GM12878 (cell line): ENCODE measurements at places on chromosomes 7 and 10. TPM values are rescaled to one million over a fixed set of nuclear protein-coding genes. Genes with fewer than 3 reads are reported as not detected.

- H3K27me3 ChIP-seq = no peaks in the 10 kb centered on the region
- no peaks in the 10 kb centered on the region for H3K36me3 ChIP-seq
- no peak for DNase-seq
- H3K4me3 ChIP-seq = no peak overlapping the region
- H3K4me1 ChIP-seq = no peaks in the 10 kb centered on the region
- no peak overlapping the region for H3K27ac ChIP-seq
These were observed 730.0 kb upstream of the IGFBP3 start for GRCh38 chr7:46651070-46651469.

GRCh38 chr10:105586451-105587098 is 945.5 kb downstream of the SORCS3 start:
- no peaks in the 10 kb centered on the region for H3K36me3 ChIP-seq
- H3K27me3 ChIP-seq = no peaks in the 10 kb centered on the region
- DNase-seq = no peak
- H3K4me1 ChIP-seq = no peaks in the 10 kb centered on the region
- no peak overlapping the region for H3K27ac ChIP-seq

DNA sequence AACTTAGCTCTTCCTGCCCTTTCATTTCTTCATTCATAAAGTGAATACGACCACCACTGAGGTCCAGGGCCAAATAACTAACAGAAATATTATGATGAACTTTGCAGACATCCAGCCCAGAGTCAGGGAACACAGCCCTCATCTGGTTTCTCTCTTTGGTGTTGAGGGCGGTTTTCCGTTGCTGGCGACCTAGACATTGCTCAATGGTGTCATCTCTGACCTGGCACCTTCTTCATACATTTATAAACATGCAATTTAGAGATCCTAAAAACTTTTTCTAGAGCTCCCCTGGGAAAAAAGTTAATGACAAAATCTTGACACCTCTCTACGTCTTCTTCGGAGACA is 324 bp upstream of the TET1 start:
- H3K27ac ChIP-seq = no peak overlapping the region
- H3K27me3 ChIP-seq = peaks cover 10% of the 10 kb centered on the region
- DNase-seq = no peak
- no peaks in the 10 kb centered on the region for H3K36me3 ChIP-seq

DNA sequence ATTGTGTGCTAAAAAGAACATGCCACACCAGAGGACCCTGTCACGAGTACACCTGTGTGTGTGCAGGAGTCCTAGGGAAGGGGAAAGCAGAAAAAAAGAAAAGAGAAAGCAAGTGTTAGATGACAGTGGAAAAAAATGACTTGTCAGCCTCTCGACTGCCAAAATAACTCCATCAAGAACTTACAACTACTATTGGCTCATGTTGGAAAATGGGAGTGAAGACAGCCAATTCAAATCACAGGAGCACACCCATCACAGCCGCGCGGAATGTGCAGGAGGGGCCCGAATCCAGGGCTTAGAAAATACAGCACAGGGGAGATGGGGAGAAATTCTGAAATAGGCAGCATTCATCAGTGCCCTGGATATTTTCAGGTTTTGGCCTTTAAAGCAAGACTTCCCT is 38.1 kb upstream of the FOXI2 start:
- no peak for DNase-seq
- no peaks in the 10 kb centered on the region for H3K27me3 ChIP-seq
- no peaks in the 10 kb centered on the region for H3K36me3 ChIP-seq

The CRHR2 gene
- total RNA-seq = not detected in 2 replicates

The SEMA3E gene
- 1.4 and 2.0 TPM in 2 replicates for total RNA-seq

The SCIN gene
- total RNA-seq = 0.80 and 2.1 TPM in 2 replicates

The TMEM26 gene
- not detected in 2 replicates for total RNA-seq

The SKIDA1 gene
- total RNA-seq = 0.13 and 0.72 TPM in 2 replicates

GRCh38 chr10:57798830-57799229 is 468.9 kb downstream of the IPMK start:
- H3K27ac ChIP-seq = no peak overlapping the region
- H3K4me3 ChIP-seq = no peak overlapping the region
- H3K4me1 ChIP-seq = no peaks in the 10 kb centered on the region
- H3K27me3 ChIP-seq = no peaks in the 10 kb centered on the region
- DNase-seq = no peak
- no peaks in the 10 kb centered on the region for H3K36me3 ChIP-seq

DNA sequence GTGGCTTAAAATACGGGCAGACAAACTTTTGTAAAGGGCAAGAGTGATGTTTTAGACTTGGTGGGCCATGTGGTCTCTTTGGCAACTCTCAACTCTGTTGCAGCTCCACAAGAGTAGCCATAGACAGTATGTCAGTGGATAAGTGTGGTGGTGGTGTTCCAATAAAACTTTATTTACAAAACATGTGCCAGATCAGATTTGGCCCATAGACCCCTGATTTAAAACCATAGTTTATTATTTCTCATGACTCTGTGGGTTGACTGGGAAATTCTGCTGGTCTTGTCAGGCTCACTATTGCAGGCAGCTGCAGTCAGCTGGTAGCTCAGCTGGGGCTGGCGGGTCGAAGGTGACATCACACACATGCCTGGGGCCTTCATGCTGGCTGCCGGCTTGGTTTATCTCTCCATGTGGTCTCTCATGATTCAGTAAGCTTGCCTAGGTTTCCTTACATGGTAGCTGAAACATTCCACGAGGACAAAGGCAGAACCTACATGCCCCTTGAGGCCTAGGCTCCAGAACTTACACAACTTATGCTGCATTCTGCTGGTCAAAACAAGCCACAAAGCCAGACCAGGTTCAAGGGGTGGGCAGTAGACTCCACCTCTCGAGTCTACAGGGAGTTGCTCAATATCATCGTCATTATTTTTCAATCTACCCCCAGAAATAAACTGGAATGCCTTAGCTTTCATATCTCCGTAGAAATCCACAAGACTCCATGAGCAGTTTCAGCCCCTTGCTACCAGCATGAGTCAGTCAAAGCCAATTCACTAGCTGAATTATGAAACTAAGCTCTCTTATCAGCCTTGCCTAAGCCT is 245.7 kb downstream of the WDR11 start:
- H3K27me3 ChIP-seq = no peaks in the 10 kb centered on the region; the same call in 1 of the 2 replicates
- no peak overlapping the region for H3K4me3 ChIP-seq
- no peak overlapping the region for H3K27ac ChIP-seq
- DNase-seq = no peak

The ADAP1 gene
- 38.7 and 42.3 TPM in 2 replicates for total RNA-seq

The MNX1 gene
- total RNA-seq = 1.8 and 2.3 TPM in 2 replicates

- no peak for DNase-seq
- no peaks in the 10 kb centered on the region for H3K4me1 ChIP-seq
- H3K27me3 ChIP-seq = no peaks in the 10 kb centered on the region
- no peaks in the 10 kb centered on the region for H3K36me3 ChIP-seq
- H3K27ac ChIP-seq = no peak overlapping the region
- H3K4me3 ChIP-seq = no peak overlapping the region
These were observed 492.5 kb upstream of the ZMIZ1 start for GRCh38 chr10:78576276-78576675.

The MRC1 gene
- 0.19 and 0.21 TPM in 2 replicates for total RNA-seq

DNA sequence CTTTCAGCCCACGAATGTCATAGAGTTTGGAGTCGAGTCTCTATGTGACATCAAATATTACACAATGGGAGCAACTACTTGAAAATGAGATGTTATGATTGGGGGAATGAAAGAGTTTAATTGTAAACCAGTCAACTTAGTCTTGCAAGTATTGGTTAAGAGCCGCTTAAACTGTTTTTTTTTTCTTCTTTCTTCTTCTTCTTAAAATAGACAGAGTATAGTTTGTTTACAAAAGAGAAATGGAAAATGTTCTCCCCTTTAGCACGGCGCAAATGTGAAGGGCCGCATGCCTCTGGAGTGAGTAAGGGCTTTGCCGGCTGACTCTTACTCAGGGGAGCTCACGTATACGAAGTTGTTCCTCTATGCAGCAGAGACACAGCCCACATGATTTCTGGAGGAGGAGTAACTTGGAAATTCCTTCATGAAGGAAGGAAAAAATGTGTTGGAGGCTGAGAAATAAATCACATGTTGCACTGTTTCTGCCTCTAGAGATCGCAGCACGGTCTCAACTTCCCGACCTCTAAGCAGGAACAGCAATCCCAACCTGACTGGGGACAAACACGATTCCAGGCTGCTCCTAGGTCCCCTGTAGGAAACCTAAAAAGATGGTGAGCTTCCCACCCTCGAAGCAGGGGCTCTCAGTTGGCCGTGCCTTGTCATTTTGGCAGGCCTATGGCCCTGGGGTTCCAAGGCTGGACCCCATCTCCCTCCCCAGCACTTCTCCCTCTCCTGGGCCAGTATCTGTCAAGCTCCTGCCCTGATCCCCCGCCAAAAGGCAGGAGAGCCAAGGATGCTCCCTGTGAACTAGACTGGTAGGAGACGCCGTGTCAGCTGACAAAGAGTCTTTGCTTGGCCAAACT is 44.8 kb downstream of the MYOF start:
- H3K36me3 ChIP-seq = no peaks in the 10 kb centered on the region
- no peak overlapping the region for H3K27ac ChIP-seq
- H3K27me3 ChIP-seq = no peaks in the 10 kb centered on the region
- no peak for DNase-seq

DNA sequence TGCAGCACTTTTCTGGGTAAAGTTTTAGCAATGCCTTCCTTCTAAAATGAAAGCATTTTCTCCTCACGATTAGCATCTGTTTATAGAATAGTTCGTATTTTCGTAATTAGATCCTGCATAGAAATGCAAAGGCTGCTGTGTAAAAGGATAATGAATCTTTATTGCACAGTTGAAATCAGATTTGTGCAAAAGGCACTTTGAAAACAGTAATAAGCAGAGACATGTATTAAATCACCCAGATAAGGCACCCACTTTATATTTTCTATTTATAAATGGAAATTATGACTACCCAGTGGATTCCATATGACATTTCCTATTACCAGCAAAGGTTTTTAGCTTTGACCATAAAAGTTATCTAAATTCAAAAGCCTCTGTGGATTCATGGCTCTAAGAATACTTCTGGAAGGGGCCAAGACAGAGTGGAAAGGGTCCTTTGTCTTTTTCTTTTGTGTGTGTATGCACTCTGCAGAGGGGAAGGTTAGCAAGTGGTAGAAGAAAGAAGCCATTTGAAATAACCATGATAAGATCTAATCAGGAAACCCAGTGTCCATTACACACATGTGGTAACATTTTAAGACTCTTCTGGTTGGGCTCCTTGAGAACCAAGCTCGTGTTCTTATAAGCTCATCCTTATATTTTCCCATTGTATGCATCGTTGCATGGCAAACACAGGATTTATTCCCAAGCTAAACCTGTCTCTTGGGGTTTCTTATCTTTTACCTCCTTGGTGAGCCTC is 612.1 kb downstream of the AUTS2 start:
- H3K27ac ChIP-seq = no peak overlapping the region
- H3K4me1 ChIP-seq = no peaks in the 10 kb centered on the region
- no peaks in the 10 kb centered on the region for H3K36me3 ChIP-seq

- no peaks in the 10 kb centered on the region for H3K27me3 ChIP-seq
- H3K4me3 ChIP-seq = no peak overlapping the region
- no peaks in the 10 kb centered on the region for H3K4me1 ChIP-seq
- H3K27ac ChIP-seq = no peak overlapping the region
These were observed 79.6 kb upstream of the FOXP2 start for GRCh38 chr7:114334989-114335388.

The PLXNA4 gene
- 0.03 TPM in 1 of 2 replicates, not detected in the other for total RNA-seq

DNA sequence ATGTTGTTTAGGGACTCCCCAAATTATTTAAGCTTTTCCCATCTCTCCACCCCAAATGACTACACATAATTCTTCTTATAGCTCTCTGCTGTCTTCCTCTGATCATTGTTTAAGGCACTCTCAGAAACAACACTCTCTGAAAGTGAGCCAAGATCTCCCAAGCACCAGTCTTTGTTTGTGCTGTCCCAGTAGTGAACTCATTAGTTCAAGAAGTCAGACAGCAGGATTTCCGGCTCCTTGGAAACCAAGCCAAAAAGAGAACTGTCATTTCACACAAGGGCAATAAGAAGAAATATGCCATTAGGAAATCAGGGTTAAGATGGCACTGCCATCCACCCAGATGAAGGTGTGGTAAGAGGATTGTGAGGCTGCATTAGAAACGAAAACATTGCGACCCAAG is 83.1 kb downstream of the FZD1 start:
- no peaks in the 10 kb centered on the region for H3K27me3 ChIP-seq
- no peak for DNase-seq
- H3K27ac ChIP-seq = no peak overlapping the region
- no peaks in the 10 kb centered on the region for H3K36me3 ChIP-seq

GRCh38 chr10:129719415-129719739 is 244.7 kb downstream of the EBF3 start:
- no peaks in the 10 kb centered on the region for H3K36me3 ChIP-seq
- no peak overlapping the region for H3K4me3 ChIP-seq
- H3K27ac ChIP-seq = no peak overlapping the region
- no peaks in the 10 kb centered on the region for H3K27me3 ChIP-seq

The TMEM176B gene
- 0.21 and 0.36 TPM in 2 replicates for total RNA-seq

DNA sequence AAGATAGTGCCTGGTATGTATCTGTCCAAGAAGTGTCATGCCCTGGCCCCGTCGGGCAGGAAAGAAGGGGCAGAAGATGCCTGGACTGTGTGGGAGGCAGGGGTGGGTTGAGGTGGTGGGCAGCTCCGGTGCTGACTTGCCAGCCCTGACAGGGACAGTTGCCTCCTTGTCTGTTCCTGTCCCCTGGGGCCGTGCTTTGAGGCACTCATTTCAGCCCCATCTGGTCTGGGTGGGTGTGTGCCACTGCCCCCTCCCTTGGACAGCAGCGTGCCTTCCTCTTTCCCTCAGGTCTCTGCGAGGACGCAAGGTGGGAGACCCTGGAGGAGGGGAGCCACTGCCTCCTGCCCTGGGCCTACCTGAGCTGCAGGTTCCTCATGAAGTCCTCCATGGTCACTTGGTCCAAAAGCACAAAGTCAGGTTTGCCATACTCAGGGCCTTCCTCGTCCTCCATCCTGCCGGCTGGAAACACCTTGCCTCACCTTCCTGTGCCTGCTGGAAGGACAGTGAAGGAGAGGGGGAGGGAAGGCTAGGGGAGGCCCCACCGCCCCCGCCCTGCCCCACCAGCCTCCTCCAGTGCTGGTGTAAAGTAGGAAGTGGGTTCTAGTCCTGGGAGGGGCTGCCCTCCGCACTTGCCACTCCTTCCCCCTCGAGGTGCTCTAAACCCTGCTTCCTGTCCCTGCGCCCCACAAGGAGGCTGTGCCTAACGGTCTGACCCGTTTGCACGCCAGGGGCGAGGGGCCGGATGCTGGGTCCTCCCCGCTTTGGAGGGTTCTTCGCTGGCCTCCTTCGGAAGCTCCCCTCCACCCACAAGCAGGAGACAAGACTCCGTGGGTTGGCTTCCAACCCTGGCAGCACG is at the start of gene MYO1G:
TSS of gene MYO1G (minus strand) at position 505 of the 856 bp plus-strand sequence. CDS start at position 451, 54 bp downstream.
- H3K36me3 ChIP-seq = peaks cover 34% of the 10 kb centered on the region
- DNase-seq = peak; percentile 88
- H3K4me1 ChIP-seq = peaks cover 62% of the 10 kb centered on the region
- no peaks in the 10 kb centered on the region for H3K27me3 ChIP-seq

DNA sequence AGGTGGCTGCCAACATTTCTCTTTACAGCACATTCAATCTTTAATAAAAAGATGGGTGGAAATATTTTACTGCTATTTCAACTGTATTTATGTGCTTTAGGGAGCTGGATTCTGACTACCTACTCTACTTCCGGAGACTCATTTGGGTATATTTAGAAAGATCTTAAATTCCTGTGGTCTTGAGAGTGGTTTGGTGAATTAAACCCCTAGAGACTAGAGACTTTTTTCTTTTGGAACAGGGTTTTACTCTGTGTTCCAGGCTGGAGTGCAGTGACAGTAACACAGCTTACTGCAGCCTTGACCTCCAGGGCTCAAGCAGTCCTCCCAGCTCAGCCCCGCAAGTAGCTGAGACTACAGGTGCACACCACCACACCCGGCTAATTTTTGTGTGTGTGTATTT is 79.0 kb upstream of the HABP2 start:
- no peak overlapping the region for H3K27ac ChIP-seq
- DNase-seq = no peak
- no peaks in the 10 kb centered on the region for H3K27me3 ChIP-seq
- H3K36me3 ChIP-seq = no peaks in the 10 kb centered on the region

The ZNF425 gene
- 0.69 and 1.6 TPM in 2 replicates for total RNA-seq

The ADARB2 gene
- total RNA-seq = 3.1 and 4.1 TPM in 2 replicates
